GM23248 (cell line): ENCODE measurements at places on chromosomes 12 and 14. TPM values are rescaled to one million over a fixed set of nuclear protein-coding genes. Genes with fewer than 3 reads are reported as not detected.

DNA sequence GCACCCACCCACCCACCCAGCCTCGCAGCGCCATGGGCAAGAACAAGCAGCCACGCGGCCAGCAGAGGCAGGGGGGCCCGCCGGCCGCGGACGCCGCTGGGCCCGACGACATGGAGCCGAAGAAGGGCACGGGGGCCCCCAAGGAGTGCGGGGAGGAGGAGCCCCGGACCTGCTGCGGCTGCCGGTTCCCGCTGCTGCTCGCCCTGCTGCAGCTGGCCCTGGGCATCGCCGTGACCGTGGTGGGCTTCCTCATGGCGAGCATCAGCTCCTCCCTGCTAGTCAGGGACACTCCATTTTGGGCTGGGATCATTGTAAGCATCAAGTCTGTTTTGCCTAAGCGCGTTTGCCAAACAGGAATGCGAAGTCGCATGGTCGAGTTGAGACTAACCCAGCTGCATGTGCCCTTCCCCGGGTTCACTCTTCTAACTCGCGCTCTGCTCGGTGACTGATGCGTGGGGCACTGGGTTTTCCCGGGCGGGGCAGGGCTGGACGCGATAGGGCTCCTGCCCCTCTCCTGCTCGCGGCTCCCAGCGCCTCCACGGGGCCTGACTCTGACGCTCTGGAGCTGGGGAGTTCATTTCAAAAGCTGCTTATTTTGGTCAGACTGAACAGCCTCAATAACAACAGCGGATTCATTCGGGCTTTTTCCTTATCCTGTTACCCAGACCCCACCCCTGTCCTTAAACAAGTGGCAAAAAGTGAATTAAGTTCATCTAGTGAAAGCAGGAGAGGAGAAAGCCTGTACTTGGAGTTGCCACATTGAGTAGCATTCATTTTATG is 458 bp downstream of the SSPN start:
- DNase-seq = peak; percentile 76
- H3K27ac ChIP-seq = peak overlapping the region; percentile 72
- peak overlapping the region; percentile 70 for H3K4me3 ChIP-seq
- H3K27me3 ChIP-seq = no peaks in the 10 kb centered on the region
- H3K36me3 ChIP-seq = no peaks in the 10 kb centered on the region

DNA sequence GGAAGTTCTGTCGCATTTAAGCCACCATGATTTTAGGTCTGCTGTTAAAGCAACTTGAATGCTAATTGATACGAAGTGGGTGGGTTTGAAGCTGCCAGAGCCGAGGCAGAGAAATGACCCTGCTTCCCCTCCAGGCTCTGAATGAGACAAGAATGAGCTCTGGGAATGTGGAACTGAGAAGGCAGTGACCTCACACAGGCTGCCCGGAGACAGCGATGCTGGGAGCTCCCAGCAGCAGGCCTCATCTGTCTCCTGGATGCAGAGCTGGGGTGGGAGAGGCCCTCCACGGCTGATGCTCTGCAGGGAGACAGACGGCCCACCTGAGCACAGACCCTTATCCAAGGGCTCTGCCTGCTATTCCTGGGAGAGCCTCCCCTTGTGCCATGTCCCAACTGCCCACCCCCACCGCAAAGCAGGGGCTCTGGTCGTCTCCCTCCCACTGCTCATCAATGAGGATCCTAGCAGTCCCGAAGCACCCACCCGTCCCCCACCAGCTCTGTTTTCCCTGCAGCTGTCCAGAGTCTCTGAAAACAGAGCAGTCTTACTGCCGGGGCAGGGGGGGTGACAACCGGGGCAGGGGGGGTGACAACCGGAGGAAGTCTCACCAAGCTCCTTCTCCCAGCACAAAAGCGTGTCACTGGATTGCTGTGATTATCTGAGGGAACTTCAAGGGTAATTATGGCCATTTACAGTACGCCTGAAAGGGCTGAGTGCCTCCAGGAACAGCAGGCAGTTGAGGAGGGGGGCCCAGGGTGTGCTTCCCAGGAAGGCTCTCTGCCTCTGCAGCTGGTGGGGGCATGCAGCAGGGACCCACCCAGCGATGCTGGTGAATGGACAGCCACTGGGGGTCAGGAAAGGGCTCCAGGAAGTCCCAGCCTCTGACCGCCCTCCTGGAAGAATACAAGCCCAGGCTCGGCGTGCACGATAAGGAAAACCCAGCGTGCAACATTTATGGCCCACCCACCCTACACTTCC is 67.8 kb downstream of the CHGA start:
- no peak overlapping the region for H3K27ac ChIP-seq
- no peaks in the 10 kb centered on the region for H3K36me3 ChIP-seq
- H3K27me3 ChIP-seq = no peaks in the 10 kb centered on the region
- H3K4me3 ChIP-seq = no peak overlapping the region
- peaks cover 11% of the 10 kb centered on the region for H3K4me1 ChIP-seq

GRCh38 chr12:87612996-87613395 is 416.2 kb downstream of the C12orf50 start:
- H3K4me1 ChIP-seq = no peaks in the 10 kb centered on the region
- no peaks in the 10 kb centered on the region for H3K36me3 ChIP-seq

DNA sequence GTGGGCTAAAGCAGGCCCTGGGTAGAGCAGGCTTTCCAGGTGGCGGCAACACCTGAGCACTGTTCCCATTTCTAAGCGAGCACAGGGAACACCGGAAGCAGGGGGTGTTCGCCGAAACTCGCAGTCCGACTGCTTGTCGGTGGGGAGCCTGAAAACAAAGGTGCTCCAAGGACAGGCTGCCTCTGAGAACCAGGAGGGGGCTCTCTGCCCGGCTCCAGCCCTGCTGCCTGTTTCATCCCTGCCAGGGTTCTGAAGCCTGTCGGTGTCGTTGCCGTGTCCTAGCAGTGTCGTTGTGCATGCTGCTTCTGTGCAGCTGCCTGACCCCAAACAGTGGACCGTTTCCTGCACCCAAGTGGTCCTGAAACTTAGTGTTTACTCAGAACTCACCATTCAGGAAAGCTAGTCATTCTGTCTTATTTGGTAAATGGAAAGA is 21.8 kb downstream of the CCNK start:
- H3K36me3 ChIP-seq = peaks cover 75% of the 10 kb centered on the region
- no peak overlapping the region for H3K4me3 ChIP-seq
- DNase-seq = no peak
- no peak overlapping the region for H3K27ac ChIP-seq
- H3K4me1 ChIP-seq = no peaks in the 10 kb centered on the region
- no peaks in the 10 kb centered on the region for H3K27me3 ChIP-seq

DNA sequence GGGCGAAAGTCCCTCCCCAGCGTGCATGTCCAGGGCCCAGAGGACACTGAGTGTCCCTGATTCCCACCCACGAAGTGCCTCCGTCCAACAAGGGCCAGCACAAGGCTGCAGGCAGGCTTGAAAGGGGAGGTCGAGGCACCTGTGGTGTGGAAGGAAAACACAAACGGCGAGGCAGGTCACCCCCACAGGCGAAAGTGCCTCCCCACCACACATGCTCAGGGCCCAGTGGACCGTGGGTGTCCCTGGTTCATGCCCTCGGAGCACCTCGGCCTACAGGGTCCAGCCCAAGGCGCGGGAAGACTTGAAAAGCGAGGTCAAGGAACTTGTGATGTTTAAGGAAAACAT is 370.4 kb downstream of the ALG10 start:
- no peaks in the 10 kb centered on the region for H3K4me1 ChIP-seq
- no peaks in the 10 kb centered on the region for H3K36me3 ChIP-seq
- H3K4me3 ChIP-seq = no peak overlapping the region

AQP6 gene
- total RNA-seq = not detected in 2 replicates

NIN gene
- 28.7 and 33.3 TPM in 2 replicates for total RNA-seq

- DNase-seq = peak; percentile 47
- H3K36me3 ChIP-seq = no peaks in the 10 kb centered on the region
- no peak overlapping the region for H3K4me3 ChIP-seq
- peaks cover 60% of the 10 kb centered on the region for H3K27me3 ChIP-seq
- H3K4me1 ChIP-seq = no peaks in the 10 kb centered on the region
Measured at GRCh38 chr12:95848575-95849388, 10.0 kb upstream of the SNRPF start.

TAS2R8 gene
- not detected in 2 replicates for total RNA-seq

DNA sequence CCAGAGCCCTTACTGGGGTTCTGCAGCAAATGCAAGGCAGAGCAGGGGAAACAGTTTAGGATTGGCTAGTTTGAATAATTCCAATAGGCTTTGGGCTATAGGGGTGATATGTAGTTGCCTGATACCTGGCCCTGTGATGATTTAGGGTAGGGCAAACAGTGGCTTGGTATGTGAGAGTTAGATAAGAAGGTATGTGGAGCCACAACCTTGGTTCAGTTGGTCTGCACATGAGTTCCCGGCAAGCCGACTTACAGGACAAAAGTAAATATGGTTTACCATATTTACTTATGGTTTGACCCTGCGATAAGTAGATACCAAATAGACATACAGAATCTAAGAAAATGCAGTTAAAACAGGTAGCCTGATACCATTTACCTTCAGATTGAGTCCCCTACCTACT is 8.3 kb upstream of the CAPRIN2 start:
- H3K27me3 ChIP-seq = no peaks in the 10 kb centered on the region
- H3K36me3 ChIP-seq = peaks cover 4% of the 10 kb centered on the region; the same call in 1 of the 2 replicates
- H3K4me3 ChIP-seq = no peak overlapping the region
- H3K27ac ChIP-seq = no peak overlapping the region

DNA sequence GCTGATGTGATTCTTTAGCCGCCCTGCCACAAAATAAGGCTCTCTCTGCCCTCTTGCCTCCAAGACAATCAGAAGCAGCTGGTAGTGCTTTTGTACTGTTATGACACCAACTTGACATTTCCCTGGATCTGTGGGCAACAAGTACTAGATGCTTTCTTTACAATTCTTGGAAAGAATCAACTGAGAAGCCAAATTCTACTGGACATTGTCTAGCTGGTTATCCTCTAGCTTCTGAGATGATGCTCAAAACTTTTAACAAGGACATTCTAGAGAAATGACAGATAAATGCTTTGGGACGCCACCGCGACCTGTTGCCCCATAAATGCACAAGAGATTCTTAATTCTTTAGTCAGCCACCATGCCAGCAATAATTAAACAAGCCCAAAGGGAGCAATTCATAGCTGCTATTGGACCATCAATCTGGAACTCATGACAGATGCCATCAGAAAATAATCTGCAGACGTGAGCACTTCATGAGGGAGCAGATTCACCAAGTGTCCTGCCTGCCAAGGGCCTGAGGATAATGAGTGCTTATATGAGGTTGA is 22.8 kb downstream of the FMNL3 start:
- H3K36me3 ChIP-seq = no peaks in the 10 kb centered on the region
- no peaks in the 10 kb centered on the region for H3K27me3 ChIP-seq
- no peak for DNase-seq
- no peak overlapping the region for H3K4me3 ChIP-seq
- peaks cover 14% of the 10 kb centered on the region; the same call in 1 of the 2 replicates for H3K4me1 ChIP-seq

AICDA gene
- total RNA-seq = not detected in 2 replicates

STXBP6 gene
- 13.9 and 14.4 TPM in 2 replicates for total RNA-seq

KLRC3 gene
- not detected in 2 replicates for total RNA-seq

- H3K4me3 ChIP-seq = no peak overlapping the region
- H3K4me1 ChIP-seq = no peaks in the 10 kb centered on the region
- H3K36me3 ChIP-seq = no peaks in the 10 kb centered on the region
- no peak overlapping the region for H3K27ac ChIP-seq
- no peak for DNase-seq
- peaks cover 8% of the 10 kb centered on the region; the same call in 1 of the 2 replicates for H3K27me3 ChIP-seq
Measured at GRCh38 chr14:20803223-20803622, 579 bp upstream of the RNASE1 start.

RNFT2 gene
- 0.43 TPM in 1 of 2 replicates, not detected in the other for total RNA-seq

- H3K36me3 ChIP-seq = no peaks in the 10 kb centered on the region
- H3K27me3 ChIP-seq = no peaks in the 10 kb centered on the region
Measured at GRCh38 chr14:56182410-56182809, 64.2 kb downstream of the PELI2 start.

DNA sequence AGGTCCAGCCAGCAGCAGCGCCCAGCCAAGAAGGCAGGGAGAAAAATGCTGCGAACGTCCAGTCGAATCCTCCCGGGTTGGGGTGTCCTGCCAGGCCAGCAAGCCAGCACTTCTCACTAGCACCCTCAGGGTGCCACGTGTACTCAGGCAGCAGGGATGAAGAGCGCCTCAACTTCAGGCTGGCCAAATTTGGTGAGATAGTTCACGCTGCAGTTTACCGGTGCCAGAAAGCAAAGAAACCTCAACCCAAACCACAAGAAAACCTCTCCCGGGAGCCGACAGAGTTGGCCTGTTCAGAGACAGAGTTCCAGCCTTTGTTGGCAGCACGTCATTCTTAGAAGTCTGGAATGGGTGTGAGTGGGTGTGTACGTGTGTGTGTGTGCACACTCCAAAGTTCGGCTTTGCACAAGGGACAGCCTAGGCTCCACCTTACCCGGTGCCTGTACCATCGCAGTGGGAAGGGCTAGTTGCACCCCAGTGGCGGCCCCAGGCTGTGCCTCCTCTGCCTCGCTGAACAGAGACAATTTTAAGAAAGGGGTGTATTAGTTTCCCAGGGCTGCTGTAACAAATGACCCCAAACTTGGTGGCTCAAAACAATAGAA is 42.1 kb downstream of the ELK3 start:
- H3K36me3 ChIP-seq = no peaks in the 10 kb centered on the region
- H3K27ac ChIP-seq = peak overlapping the region; percentile 99
- DNase-seq = peak; percentile 84
- peaks cover 79% of the 10 kb centered on the region for H3K4me1 ChIP-seq
- 0 out of 2 replicates have a peak overlapping the region, but pooled peaks have one; percentile 2 for H3K4me3 ChIP-seq
